ENCODE measurements at places on chromosomes 2 and 18.

DNA sequence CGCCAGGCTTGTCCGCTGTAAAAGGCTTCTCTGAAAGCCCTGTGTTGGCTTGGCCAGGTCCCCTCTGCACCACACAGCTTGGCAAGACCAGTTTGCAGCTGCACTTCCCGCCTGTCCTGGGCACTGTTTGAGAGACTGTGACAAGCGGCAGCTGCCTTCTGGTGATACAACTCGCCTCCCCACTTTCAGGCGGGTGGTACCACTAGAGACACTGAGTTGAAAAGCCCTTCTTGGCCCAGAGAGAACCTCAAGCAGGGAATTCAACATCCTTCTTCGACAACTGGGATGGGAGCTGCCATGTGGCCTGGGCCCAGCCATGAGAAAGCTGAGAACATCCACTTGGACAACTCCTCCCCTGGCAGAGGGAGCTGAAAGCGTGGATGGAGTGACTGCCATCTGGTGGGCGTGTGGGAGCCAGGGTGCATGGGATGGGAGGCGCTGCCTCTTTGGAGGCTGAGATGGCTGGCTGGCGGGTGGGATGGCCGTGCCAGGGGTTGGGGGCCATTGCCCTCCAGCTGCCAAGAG lies 125.5 kb upstream of the REV1 start:
- no peak for DNase-seq

DNA sequence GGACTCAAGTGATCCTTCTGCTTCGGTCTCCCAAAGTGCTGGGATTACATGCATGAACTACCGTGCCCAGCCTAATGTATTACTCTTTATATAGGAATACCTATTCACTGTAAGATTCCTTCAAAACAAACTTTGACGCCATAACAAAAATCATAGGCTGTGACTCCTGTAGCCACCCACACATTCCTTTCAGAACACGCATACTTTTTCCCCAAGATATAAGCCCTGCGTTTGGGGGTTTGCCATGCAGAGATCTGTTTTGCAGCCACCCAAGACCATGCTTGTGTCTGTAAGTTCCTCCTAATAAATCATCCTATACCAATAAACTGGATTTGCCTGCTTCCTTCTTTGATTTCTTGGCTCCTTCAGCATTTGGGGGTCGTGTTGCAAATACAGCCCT lies 46.0 kb upstream of the STON1 start:
- no peak for DNase-seq

DNA sequence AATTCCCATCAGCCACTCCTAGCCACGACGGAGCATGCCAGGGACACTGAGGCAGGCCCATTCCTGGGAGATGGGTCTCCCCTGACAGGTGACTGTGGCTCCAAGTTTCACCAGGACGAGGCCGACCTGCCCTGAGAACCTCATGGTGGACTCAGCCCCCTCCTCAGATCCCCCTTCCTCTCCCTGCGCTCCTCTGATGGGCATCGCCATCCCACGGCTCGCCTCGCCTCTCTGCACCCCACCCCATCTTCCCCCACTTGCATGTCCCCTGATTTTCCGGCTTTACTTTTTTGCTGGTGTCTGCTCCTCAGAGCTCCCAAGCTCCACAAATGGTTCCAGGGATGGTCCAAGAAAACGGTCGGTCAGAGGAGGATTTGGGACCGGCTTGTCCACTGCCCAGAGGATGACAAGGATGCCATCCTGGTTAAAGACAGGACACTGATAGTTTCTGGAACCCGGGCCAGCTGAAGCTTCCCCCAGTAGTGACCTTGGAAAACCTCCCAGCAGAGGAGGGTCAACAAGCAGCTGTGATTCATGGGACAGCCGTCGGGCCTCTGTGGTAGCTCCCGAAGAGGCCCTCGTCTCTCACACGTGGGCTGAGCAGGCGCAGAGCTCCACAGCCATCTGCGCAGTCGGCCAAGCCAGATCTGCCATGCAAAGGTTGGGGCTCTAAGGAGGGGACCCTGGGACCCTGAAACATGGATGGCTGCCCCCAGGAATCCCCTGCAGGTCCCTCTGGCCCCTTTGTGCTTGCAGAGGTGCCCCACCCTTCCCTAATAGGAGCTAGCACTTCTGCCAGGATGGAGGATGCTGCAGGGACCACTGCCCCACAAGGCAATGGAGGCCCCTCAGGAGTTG lies 87.8 kb upstream of the SLC66A3 start:
- no peak for DNase-seq

DNA sequence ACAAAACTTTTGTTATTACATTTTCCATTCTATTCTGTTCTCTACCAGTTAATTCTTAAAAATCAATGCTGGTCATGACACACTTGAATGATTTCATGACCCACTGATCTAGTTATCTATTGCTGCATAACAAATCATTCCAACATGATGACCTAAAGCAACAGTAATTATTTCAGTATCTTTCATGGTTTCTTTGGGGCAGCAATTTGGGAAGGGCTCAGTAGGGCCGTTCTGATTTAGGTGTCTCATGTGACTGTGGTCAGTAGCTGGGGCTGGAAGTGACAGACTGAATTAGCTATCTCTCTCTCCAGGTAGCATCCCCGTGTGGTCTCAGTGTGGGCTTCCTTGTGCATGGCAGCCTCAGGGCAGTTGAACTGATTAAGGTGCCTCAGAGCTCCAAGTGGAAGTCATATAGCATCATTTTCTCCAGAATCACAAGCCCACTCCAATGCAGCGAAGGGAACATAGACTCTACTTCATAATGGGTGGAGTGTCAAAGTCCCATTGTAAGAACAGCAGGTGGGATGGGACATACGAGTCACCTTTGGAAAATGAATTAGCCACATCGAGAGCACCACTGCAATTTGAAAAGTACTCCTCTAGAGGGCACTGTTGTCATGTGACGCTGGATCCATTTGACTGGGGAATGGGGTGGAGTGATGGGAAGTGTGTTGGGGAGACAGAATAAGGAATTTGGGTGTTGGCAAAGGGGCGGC lies 39.1 kb upstream of the FAM136A start:
- DNase-seq = peak; percentile 1

DNA sequence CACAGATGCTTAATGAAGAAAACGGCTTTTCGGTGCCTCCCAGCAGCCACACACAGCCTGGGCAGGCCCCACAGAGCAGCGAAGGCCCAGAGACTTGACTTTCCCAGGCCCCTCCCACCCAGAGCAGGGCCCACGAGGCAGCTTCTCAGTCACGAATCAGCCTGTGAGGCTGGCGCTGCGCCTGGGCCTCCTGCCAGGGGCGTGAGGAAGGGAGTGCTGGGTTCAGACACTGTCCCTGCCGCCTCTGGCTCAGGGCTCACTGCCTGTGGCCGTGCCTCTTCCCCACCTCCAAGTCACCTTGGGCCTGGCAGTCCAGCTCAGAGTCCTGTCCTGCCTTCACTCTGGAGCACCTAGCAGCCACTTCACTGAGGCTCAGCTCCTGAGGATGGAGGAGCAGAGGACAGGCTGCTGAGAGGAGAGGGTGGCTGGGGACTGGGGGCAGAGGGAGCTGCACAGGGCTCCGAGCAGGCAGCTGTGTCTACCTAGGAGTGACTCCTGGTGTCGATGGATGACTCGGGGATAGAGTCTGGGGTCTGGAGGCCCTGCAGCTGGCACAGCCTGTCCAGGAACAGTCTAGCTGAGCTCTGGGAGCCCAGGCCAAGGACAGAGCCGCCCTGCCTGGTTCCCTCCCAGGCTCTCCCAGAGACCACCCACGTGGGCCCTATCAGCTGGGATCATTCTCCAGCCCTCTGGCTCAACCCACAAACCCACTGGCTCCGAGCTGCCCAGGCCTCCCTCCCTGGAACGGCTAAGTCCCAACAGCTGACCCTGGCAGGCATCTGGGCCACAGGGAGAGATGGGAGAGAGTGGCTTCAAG lies 36.4 kb upstream of the FOSL2 start:
- no peak for DNase-seq

GRCh38 chr2:195333869-195334268 lies 323.2 kb upstream of the SLC39A10 start:
- DNase-seq = no peak

DNA sequence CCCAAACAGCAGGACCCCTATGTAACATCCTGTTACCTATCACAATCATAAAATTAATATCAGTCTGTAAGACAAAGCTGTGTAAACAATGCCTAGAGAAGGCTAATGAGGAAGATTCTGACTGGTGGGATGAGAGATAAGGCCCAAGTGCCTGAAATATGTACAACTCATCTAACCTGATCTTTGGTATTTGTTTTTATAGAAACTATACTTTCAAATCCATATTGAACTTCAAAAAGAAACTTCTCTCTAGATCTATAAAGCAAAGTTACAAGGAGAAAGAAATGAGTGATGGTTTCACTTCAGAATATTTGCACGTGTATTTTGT lies 36.1 kb upstream of the ITGA4 start:
- DNase-seq = no peak

- no peak for DNase-seq
Observed at GRCh38 chr2:43005245-43005974, 213.0 kb upstream of the HAAO start.

Data from stimulated activated CD8-positive, alpha-beta memory T cell treated with anti-CD3 and anti-CD28 coated beads, Interleukin-7, amount 100 ng/mL, for 1 hour (primary cell).